Stimulated activated CD4-positive, alpha-beta T cell treated with anti-CD3 and anti-CD28 coated beads, Interleukin-4, amount 100 ng/mL, for 24 hours (primary cell): ENCODE measurements at places on chromosomes 5 and 9.

DNA sequence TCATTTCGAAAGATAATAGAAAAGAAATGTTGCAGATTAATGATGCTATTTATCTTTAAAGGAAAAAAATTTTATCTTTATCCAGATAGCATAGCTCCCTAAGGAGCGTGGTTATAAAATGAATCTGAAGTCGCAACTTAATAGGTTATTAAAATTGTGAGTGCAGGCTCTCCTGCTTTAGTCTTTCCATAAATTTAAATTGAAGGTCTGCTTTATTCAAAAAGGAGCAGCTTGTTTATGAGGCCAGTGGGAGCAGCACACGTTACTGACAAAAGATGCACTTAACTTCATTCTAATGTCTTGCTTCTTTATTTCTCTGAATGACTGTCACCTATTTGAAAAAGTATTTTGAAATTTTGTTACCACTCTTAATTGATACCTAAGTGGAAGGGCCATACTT lies 95.0 kb downstream of the ZCCHC7 start:
- no peak for DNase-seq

GRCh38 chr5:9698841-9699240 lies 68.7 kb upstream of the TAS2R1 start:
- DNase-seq = no peak

DNA sequence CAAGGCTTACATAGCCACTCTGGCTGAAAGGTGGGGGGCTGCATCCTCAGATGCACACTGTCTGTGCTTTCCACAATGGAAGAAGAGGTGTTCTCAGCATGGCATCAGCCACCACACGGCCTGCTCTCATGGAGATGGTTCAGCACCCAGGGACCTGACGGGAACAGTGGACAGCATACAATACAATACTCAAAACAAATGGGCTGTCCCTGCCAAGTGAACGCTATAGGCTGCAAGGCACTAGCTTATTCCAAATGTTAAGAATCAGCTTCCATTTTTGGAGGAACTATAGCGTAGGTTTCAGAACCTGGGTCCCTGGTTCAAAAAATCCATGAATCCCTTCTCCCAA lies 77.2 kb downstream of the ZNF608 start:
- DNase-seq = no peak

- DNase-seq = peak; percentile 55
Measured at GRCh38 chr5:66814146-66814991, 218.2 kb downstream of the MAST4 start.

DNA sequence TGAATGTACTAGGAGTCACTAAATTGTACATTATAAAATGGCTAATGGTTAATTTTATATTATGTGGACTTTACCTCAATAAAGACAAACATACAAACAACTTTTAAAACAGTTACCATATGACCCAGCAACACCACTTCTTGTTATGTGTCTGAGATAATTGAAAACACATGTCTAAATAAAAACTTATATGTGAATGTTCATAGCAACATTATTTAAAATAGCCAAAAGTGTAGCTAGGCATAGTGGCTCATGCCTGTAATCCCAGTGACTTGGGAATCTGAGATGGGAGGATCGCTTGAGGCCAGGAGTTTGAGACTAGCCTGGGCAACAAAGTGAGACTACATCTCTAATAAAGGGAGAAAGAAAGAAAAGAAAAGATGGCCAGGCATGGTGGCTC lies 22.9 kb downstream of the SLC35A4 start:
- DNase-seq = no peak

- no peak for DNase-seq
Measured at GRCh38 chr9:18256568-18256967, 217.4 kb upstream of the ADAMTSL1 start.

DNA sequence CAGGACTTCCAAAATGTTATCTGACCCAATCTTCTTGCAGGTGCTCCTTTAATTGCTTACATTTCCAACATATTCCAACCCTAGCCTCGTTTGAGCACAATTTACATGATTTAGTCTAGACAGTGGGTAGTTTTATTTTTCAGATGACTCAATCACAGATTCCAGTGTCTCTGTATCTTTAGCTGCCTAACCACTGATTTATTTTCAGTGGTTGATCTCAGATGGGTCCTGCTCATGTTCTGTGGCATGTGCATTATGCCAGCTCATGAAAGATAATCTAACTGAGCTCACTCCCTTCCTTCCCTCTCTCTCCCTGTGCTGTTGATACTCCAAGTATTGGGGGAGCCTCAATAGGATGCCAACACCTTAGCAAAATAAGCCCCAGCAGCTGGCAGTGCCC lies 106.1 kb upstream of the ICE1 start:
- no peak for DNase-seq

GRCh38 chr5:149735066-149735465 lies 5.0 kb downstream of the PPARGC1B start:
- no peak for DNase-seq
